H4 (cell line): ENCODE measurements at places on chromosomes 4 and X. TPM values are rescaled to one million over a fixed set of nuclear protein-coding genes. Genes with fewer than 3 reads are reported as not detected.

DNA sequence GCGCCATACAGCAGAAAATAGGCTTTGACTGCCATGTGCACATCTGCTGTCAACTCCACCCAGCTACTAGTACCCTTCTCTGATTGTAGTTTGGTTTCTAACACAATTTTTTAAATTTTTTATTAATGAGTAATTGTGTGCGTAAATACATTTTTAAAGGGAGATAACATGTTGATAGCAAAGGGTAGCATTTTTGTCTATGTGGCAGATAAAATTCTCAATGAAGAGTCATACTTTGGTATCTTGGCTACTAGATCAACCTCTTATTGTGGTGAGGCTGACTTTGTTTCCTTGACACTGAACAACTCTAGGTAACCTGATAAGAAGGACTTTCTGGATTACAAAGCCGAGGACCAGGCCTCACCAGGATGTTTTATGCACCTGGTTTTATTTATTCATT is 9.5 kb downstream of the ADH4 start:
- no peak for DNase-seq

DNA sequence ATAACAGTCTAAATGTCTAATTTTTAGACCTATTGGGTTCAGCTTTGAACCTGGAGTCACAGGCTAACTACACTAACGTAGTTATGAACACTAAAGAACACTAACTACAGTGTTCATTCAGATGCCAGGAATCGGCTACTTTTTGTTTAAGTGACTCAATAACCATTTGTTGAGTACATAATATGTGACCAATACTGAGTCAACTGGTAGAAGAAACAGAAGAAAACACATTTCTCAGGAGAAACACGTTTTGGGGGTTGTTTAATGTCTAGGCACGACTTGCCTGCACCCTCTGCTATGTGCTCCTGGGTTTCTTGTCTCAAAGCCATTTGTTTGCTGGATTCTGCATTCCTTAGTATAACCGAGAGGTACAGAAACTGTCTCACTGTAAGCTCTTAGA is 18.6 kb upstream of the CLNK start:
- no peak for DNase-seq

DNA sequence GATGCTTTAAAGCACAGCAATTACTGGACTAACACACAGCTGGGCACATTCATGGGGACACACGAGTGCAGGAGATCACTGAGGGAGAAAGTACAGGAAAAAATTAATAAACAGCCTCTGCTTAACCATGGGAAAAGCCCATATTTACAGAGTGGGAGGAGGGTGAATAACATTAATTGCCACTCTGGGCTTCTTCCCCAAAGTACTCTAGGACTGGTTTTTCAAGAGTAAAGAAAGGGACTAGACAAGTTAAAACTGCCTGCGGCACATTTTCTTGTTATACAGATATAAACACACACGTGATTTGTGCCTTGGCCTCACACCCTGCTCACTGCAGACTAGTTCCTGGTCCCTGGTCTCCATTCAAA is 179.7 kb upstream of the TET2 start:
- no peak for DNase-seq

DNA sequence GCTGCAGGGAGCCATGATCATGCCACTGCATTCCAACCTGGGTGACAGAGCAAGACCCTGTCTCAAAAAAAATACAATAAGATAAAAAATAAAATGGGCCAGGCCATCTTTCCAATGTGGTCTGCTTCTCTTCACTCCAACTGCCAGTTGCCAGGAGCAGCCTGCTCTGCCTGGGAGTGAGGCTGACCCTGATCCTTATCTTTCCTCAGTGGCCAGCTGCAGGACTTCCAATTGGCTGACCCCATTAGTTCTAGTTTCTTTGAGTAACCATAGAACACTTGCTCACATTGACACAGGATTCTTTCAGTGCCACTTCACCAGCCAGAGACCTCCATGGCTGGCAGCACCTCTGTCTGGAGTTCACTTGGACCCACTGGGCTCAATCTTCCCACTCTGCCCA is 258.6 kb downstream of the MID1IP1 start:
- no peak for DNase-seq

GRCh38 chr4:30754021-30754420 is 33.9 kb downstream of the PCDH7 start:
- DNase-seq: peak; percentile 9

GRCh38 chr4:147828331-147828905 is 96.5 kb downstream of the ARHGAP10 start:
- DNase-seq: no peak

DNA sequence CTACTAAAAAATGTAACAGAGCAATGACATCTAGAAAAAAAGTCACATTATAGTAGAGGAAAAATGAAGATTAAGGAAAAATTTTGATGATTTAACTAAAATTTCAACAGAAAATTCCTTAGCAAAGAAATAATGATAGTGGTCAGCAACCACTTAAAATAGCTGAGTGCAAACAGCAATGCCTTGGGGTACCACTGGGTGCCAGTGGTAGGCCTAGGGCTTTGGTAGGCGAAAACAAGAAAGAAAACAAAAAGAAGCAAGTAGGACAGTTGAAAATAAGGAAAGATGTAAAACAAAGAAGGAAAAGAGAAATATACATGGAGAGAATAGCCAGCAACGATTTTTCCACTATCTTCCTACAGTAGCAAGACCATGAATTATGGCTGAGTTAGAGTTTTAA is 313.5 kb upstream of the IRS4 start:
- no peak for DNase-seq

DNA sequence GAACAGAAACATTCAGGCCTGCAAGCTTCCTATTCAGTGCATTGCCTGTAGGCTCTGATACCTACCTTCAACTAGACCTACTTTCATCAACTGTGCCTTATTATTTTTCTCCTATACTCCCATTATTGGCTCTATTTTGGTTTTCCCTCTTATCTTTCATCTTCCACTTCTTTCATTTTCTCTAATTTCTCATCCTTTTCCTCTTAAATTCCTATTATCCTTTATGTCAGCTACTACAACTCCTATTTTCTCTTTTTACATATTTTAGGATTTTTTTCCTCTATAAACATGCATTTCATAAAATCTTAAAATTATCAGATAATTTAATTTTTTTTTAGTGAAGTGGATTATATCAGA is 61.6 kb upstream of the PRDM8 start:
- no peak for DNase-seq

- DNase-seq: no peak
Observed at GRCh38 chrX:107805179-107805578, 20.5 kb upstream of the MID2 start.

GRCh38 chr4:35252866-35253265 is 991.4 kb downstream of the ARAP2 start:
- DNase-seq: no peak

- no peak for DNase-seq
Observed at GRCh38 chr4:2365054-2365912, 53.2 kb downstream of the ZFYVE28 start.

- no peak for DNase-seq
Observed at GRCh38 chr4:136012220-136012619, 1520.1 kb downstream of the PCDH18 start.

GRCh38 chr4:150037251-150037856 is 40.9 kb upstream of the DCLK2 start:
- DNase-seq: no peak

DDX53 gene
- total RNA-seq: not detected in 2 replicates

EGF gene
- total RNA-seq: 10.3 and 11.8 TPM in 2 replicates

SLC49A3 gene
- not detected in 2 replicates for total RNA-seq

CT45A3 gene
- total RNA-seq: not detected in 2 replicates

CLNK gene
- not detected in 2 replicates for total RNA-seq

ARHGAP6 gene
- total RNA-seq: 0.14 and 0.66 TPM in 2 replicates

KLHL13 gene
- 9.8 and 12.7 TPM in 2 replicates for total RNA-seq
